Right renal pelvis (tissue), 4 donors: ENCODE measurements at places on chromosomes 12 and 14. TPM values are rescaled to one million over a fixed set of nuclear protein-coding genes. Genes with fewer than 3 reads are reported as not detected.

The MEG3 gene
- 127 TPM for polyA plus RNA-seq

The CHURC1 gene
- polyA plus RNA-seq: 63.2 TPM

DNA sequence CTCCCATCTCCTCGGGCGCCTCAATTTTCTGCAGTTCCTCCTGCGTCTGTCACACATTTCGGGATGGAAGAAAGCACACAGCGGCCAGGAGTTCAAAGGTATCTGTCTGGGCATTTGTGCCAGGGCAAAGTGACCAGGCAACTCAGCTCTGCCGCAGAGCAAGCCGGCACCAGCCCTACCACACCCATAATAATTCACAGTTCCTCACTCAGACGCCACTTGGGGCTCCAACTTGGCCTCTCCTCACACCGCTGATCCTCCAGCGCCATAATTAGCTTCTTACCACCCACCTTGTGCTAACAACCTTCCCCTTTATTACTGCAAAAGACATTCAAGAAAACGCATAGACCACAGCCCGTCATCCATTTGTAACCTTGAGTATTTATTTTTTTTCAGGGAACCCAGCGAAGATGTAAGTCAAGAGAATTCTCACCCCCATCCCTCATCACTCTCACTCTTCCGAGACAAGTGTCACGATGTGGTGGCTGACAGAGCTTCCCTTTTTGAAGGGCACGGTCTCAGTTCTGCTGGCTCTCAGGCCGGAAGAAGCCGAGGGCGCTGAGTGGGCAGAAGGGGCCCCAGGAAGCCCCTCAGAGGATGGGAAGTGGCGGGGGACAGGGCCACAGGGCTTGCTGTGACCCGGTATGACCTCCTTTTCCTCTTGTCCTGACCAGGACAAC lies 25.2 kb upstream of the NCOR2 start:
- DNase-seq: no peak

- DNase-seq: no peak
Measured at GRCh38 chr12:132432721-132433577, 57.0 kb upstream of the FBRSL1 start.

- no peak for DNase-seq
Measured at GRCh38 chr14:61568572-61569011, 126.7 kb upstream of the HIF1A start.
